ENCODE measurements at places on chromosomes 4 and X. TPM values are rescaled to one million over a fixed set of nuclear protein-coding genes. Genes with fewer than 3 reads are reported as not detected.

Gene C4orf51
- not detected for total RNA-seq

Gene SPANXA1
- total RNA-seq, result not detected

Gene ARMCX2
- total RNA-seq, result 20.0 TPM

Gene BANK1
- total RNA-seq, result 1.5 TPM

Gene STAP1
- not detected for total RNA-seq

Gene NUDT9
- total RNA-seq, result 14.9 TPM

Gene NLGN4X
- not detected for total RNA-seq

Gene GNPDA2
- total RNA-seq, result 11.8 TPM

Gene CENPVL1
- total RNA-seq, result not detected

Gene TLR8
- total RNA-seq, result not detected

Gene CLIC2
- total RNA-seq, result not detected

Gene HDAC8
- 18.1 TPM for total RNA-seq

Gene SOD3
- total RNA-seq, result 0.21 TPM

Gene MAGEB2
- not detected for total RNA-seq

Gene PRKG2
- 0.28 TPM for total RNA-seq

Gene DDX53
- total RNA-seq, result not detected

Gene FDCSP
- not detected for total RNA-seq

Gene USP9X
- 42.6 TPM for total RNA-seq

Gene CYTL1
- not detected for total RNA-seq

Gene HTR2C
- total RNA-seq, result not detected

Gene ENPEP
- total RNA-seq, result 0.07 TPM

Gene TMEM187
- total RNA-seq, result 12.4 TPM

Gene SSX3
- total RNA-seq, result not detected

Gene RAP1GDS1
- total RNA-seq, result 36.2 TPM

Data from airway epithelial cell (primary cell).